Breast epithelium (tissue), 4 donors: ENCODE measurements at places on chromosomes 2 and 18. TPM values are rescaled to one million over a fixed set of nuclear protein-coding genes. Genes with fewer than 3 reads are reported as not detected.
A peak's percentile ranks its signal among the peaks of the same experiment; 100 is the strongest.

GRCh38 chr2:234676109-234676782 lies 179.4 kb upstream of the ARL4C start:
- DNase-seq = no peak

GRCh38 chr2:102417946-102418345 lies 5.0 kb upstream of the IL18RAP start:
- no peak for DNase-seq

- no peak for DNase-seq
Measured at GRCh38 chr2:131056204-131056931, 36.9 kb downstream of the FAM168B start.

- no peak for DNase-seq
Measured at GRCh38 chr18:26403491-26403890, 144.9 kb downstream of the KCTD1 start.

- no peak for DNase-seq
Measured at GRCh38 chr18:58275176-58275575, 231.2 kb downstream of the NEDD4L start.

DNA sequence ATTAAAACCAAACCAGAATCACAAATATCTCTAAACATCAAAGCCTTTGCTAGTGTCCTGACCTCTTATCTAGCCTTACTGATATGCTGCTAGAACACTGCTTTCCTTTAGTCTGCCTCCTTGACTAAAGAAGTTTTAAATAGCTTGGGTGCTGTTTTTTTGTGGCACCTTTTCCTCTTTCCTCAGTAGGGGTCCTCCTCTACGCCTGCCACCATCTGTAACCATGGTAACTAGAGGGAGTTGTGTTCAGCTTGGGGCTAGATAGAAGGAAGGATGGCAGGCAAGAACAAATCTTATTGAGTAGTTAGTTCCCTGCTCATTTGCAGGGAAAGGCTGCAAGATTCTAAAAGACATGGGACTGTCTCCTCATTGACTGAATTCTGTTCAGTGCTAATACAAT lies 86.0 kb downstream of the TAF4B start:
- DNase-seq = no peak

- DNase-seq = peak; percentile 24
Measured at GRCh38 chr18:4264347-4264791, 190.7 kb downstream of the DLGAP1 start.

DNA sequence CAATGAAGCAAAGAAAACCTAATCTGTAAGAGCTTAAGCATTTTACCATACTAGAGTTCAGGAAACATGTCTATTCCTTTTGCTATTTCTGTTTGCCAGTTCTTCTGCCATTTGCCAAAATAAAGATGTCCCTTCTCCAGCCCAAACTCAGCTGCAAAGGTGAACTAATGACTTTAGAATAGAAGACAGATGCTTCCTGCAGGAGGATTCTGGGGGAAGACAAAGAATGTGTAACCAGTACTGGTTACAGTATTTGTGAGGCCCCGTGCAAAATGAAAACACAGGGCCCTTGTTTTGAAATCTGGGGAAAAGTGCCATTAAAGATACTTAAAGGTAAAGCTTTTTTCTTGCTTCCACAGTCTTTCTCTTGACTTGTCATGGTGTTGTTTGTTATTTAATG lies 34.3 kb upstream of the MTX2 start:
- DNase-seq = no peak

GRCh38 chr2:77519164-77519887 lies 2.9 kb downstream of the LRRTM4 start:
- DNase-seq = no peak

DNA sequence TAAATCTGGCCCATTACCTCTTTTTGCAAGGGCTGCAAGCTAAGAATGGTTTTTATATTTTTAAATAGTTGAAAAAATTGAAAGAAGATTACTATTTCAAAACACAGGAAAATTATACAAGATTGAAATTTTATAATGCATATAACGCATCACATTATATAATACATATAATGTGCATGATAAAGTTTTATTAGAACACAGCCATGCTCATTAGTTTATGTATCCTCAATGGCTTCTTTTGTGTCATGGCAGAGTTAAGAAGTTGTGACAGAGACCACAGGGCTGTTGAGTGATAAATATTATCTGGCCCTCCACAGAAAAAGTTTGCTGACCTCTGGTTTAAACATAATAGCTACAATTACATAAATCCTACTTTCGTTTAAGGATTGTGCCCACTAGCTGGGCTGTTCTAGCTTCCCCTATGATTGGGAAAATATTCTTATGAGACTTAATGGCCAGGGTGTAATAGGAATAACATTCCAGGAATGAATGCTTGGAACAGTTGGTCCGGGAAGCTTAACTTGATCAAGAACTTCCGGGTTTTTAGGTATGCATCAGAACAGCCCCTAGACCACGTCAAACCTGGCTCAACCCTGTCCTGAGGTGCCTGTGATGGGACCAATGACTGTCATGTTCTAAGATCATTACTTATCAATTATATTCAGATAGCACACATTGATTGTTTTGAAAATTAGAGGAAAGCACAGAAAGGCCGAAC lies 98.7 kb upstream of the LPIN2 start:
- no peak for DNase-seq

- no peak for DNase-seq
Measured at GRCh38 chr18:26545335-26546123, 2.8 kb downstream of the KCTD1 start.

GRCh38 chr2:153871231-153872221 lies at the start of gene GALNT13:
Gene GALNT13, plus strand, starts transcription at chr2:153871922.
- no peak for DNase-seq

GRCh38 chr2:225027061-225027762 lies 15.1 kb downstream of the DOCK10 start:
- no peak for DNase-seq

- no peak for DNase-seq
Measured at GRCh38 chr18:62596145-62597005, 73.5 kb downstream of the ZCCHC2 start.

DNA sequence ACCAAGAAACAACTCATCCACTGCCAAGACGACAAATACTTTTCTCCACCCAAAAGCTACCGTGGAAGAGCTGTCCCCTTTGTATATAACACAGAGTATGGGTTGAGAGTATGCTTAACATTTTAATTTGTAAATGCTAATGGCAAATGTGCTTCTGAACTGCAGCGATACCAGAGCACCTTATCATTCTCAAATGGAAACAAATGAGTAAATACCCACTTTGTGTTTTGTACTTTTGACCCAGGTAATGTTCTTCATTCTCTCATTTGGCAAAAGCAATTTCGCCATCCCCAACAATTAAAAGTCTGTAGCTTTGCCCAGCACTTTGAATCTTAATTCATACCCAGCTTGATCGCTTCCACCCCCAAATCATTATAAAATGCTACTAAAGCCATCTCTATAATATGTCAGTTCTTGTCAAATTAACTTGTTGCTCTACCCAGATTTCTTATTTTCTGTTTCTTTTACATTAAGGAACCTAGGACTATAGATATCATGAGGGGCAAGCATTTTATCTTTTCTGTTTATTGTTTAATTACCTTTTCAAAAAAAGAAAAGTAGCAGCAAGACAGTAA lies 6.2 kb upstream of the POU3F3 start:
- no peak for DNase-seq

DNA sequence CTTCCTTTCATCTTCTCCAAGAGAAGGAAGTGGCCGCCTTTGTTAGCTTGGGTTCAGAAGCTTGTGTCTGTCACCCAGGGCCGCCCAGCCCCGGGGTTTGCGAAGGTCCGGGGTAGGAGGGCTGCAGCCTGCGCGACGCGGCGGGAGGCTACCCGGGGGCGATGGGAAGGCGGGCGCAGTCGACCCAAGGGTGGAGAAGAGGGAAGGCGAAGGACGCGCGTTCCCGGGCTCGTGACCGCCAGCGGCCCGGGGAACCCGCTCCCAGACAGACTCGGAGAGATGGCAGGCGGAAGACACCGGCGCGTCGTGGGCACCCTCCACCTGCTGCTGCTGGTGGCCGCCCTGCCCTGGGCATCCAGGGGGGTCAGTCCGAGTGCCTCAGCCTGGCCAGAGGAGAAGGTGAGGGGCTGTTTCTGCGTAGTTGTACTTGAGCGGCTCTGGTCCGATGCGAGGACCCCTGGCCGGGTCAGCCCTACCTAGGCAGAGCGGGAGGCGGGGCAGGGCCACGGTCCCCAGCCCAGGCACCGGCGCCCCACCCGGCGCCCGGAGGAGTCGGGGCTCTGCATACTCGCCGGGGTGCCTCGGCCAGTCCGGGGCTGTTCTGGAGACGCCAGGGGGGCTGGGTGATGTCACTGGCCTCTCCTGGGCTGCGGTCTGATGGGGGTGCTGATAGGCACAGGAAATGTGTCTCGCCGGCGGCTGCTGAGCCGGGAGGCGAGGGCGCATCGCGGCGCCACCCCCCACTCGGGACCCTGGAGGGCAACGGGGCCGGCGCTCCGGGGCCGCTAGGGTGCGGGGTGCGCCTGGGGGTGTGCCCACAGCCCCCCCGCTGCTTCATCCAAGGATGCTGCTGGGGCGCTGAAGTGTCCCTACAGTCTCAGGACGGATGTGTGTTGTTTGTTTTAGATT lies at the start of gene QPCT:
Gene QPCT, plus strand, starts transcription at position 178 of the 909 bp plus-strand sequence. Its CDS starts 102 bp downstream, at position 280.
- no peak for DNase-seq

DNA sequence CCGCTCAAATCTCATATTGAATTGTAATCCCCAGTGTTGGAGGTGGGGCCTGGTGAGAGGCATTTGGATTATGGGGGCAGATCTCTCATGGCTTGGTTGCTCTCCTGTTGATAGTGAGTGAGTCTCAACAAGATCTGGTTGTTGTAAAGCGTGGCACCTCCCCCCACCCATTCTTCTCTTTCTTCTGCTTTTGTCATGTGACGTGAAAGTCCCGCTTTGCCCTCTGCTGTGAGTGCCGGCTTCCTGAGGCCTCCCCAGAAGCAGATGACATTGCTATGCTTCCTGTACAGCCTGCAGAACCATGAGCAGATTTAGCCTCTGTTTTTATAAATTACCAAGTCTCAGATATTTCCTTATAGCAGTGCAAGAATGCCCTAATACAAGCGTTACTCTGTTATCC lies 673.8 kb downstream of the ADCYAP1 start:
- DNase-seq = no peak

DNA sequence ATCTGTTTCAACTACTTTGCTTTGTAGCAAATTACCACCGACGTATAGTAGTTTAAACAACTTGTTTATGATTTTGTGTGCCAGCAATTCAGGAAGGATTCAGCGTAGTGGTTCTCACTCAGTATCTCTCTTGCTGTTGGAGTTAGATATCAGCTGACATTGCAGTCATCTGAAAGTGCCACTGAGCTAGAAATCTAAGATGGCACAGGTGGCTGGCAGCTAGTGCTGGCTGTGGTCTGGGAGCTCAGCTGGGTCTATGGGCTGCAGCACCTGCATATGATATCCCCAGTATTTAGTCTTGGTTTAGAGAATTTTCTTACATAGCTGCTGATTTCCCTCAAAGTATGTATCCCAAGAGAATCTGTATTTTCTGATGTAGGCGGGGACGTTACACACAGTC lies 235.6 kb downstream of the SCG2 start:
- no peak for DNase-seq

- no peak for DNase-seq
Measured at GRCh38 chr2:71896385-71897136, 251.1 kb downstream of the CYP26B1 start.

- DNase-seq = no peak
Measured at GRCh38 chr2:106108351-106108750, 85.8 kb downstream of the UXS1 start.

- no peak for DNase-seq
Measured at GRCh38 chr2:237171396-237171795, 85.7 kb downstream of the COPS8 start.

DNA sequence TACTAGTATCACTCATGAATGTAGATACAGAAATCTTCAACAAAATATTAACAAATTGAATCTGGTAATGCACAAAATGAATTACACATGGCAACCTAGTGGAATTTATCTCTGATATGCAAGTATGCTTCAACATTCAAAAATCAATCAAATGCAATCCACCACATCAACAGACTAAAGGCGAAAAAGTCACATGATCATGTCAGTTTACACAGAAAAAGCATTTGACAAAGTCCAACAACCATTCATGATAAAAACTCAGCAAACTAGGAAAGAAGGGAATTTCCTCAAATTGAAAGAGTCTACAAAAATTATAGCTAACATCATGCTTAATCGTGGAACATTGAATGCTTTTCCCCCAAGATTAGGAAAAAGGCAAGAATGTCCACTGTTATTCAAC lies 150.5 kb upstream of the BCL2L11 start:
- no peak for DNase-seq

Gene CAPN13
- not detected for total RNA-seq

Gene EGR4
- total RNA-seq = not detected

Gene ADI1
- total RNA-seq = 78.2 TPM

Gene GALNT5
- total RNA-seq = 2.0 TPM

Gene SPRED2
- 25.2 TPM for total RNA-seq

Gene CAPN14
- total RNA-seq = 0.16 TPM

Gene KLHL41
- 0.64 TPM for total RNA-seq

Gene ABCA12
- not detected for total RNA-seq

Gene MEP1B
- total RNA-seq = not detected

Gene TGFA
- total RNA-seq = 16.1 TPM

Gene CRYGC
- not detected for total RNA-seq

Gene MC4R
- not detected for total RNA-seq

Gene PSTPIP2
- total RNA-seq = 22.2 TPM

Gene ANKRD36B
- 168 TPM for total RNA-seq

Gene MAP3K20
- 34.8 TPM for total RNA-seq

Gene RPRD1A
- total RNA-seq = 51.5 TPM
